ENCODE measurements at places on chromosomes 5 and 9.

- no peak for DNase-seq
These were observed 113.0 kb upstream of the NTRK2 start for GRCh38 chr9:84556556-84556955.

DNA sequence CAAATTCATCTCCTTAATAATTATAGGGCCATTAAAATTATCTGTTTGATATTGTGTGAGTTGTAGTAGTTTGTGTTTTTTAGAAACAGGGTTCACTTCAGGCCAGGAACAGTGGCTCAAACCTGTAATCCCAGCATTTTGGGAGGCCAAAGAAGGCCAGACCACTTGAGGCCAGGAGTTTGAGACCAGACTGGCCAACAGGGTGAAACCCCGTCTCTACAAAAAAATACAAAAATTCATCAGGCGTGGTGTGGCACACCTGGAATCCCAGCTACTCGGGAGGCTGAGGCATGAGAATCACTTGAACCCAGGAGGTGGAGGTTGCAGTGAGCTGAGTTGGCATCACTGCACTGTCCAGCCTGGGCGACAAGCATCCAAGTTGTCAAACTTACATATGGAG lies 57.0 kb downstream of the IARS1 start:
- DNase-seq = no peak

DNA sequence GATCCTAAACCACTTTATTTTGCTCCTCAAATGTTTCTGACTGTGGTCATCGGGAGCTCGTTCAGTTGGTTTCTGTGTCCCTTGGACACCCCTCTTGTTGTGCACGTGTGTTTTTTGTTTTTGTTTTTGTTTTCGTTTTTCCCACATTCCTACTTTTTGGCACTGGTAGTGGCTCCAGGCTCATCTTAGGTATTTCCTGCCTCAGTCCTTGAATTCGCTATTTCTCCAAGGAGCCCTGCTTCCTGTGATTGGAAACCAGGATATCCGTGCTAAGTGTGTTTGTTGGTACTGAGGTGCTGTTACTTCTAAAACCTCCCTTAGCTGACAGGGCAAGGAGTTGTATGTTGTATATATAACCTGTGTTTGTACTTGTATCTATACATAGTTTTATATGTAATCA lies 5.9 kb downstream of the HMCN2 start:
- DNase-seq = no peak

DNA sequence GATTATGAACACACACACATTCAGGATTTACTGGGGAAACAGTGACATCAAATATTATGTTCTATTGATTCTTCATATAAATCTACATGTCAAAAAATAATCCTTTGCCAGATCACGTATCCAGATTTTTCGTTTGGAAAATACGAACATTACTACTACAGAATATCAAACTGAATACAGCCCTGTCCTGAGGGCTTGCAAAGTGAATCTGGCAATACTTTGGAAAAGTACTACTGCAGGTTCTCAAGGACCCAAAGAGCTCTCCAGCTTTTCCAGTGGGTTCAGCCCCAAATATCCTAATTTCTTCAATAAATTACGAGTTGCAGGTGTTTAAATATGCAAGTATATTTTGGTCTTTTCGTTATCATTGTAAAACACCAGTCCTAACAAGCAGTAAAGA lies 411 bp upstream of the NDUFS4 start:
- peak; percentile 17 for DNase-seq

- no peak for DNase-seq
These were observed 105.3 kb downstream of the KCNN2 start for GRCh38 chr5:114467171-114467570.

GRCh38 chr9:133634081-133634691 lies 2.0 kb upstream of the DBH start:
- no peak for DNase-seq

- DNase-seq = no peak
These were observed 1.0 kb upstream of the NIM1K start for GRCh38 chr5:43190755-43191603.

- DNase-seq = no peak
These were observed 391.1 kb upstream of the ZNF608 start for GRCh38 chr5:125137535-125137934.

- no peak for DNase-seq
These were observed 562.4 kb downstream of the EBF1 start for GRCh38 chr5:158537366-158537765.

- no peak for DNase-seq
These were observed 5.1 kb upstream of the CLINT1 start for GRCh38 chr5:157864067-157864466.

GRCh38 chr5:14449052-14449661 lies 132.4 kb upstream of the OTULINL start:
- DNase-seq = peak; percentile 68

GRCh38 chr5:141832131-141832530 lies 46.1 kb downstream of the PCDH1 start:
- DNase-seq = no peak

GRCh38 chr9:82526577-82526976 lies 536.4 kb downstream of the RASEF start:
- no peak for DNase-seq

- DNase-seq = no peak
These were observed 32.1 kb downstream of the FST start for GRCh38 chr5:53512539-53512938.

DNA sequence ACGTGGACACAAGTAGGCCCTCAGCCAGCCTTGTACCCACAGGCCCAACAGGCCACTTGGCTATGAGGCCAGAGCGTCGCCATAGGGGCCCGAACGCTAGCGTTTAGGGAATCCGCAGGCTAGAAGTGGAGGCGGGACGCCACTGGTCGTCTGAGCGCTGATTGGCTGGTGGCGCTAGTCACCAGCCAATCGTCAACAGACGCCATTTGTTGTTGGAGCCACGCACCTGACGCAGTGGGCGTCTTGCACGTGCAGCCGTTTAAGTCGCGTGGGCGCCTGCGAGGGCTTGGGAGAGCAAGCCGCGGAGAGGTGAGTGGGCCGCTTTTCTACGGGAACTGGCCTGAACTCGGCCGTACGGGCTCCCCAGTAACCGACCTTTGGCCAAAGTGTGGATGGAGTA lies at the start of gene DDX4:
Gene DDX4, plus strand, starts transcription at position 269 of the 400 bp plus-strand sequence. CDS start 903 bp downstream, outside the sequence.
- DNase-seq = no peak

DNA sequence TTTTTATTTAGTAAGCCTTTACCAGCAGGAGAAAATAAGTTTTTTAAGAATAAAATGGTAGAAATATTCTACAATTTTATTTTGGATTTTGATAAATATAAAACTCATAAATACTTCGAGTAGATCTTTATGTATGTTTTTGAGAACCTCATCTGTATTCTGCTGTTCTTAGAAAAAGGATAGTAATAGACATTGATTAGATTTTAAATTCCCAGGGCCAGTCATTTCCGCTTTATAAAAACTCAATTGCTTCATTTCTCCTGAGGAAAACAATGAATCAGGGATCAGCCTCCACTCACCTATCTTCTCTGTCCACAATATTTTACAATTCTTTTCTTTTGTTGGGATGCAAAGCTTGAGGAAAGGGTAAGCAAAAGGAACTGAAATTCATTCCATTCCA lies 1983.5 kb upstream of the C9orf72 start:
- no peak for DNase-seq

- no peak for DNase-seq
These were observed 14.7 kb upstream of the NOTCH1 start for GRCh38 chr9:136560586-136560985.

- DNase-seq = no peak
These were observed 87.5 kb downstream of the KLHL3 start for GRCh38 chr5:137648361-137648760.

DNA sequence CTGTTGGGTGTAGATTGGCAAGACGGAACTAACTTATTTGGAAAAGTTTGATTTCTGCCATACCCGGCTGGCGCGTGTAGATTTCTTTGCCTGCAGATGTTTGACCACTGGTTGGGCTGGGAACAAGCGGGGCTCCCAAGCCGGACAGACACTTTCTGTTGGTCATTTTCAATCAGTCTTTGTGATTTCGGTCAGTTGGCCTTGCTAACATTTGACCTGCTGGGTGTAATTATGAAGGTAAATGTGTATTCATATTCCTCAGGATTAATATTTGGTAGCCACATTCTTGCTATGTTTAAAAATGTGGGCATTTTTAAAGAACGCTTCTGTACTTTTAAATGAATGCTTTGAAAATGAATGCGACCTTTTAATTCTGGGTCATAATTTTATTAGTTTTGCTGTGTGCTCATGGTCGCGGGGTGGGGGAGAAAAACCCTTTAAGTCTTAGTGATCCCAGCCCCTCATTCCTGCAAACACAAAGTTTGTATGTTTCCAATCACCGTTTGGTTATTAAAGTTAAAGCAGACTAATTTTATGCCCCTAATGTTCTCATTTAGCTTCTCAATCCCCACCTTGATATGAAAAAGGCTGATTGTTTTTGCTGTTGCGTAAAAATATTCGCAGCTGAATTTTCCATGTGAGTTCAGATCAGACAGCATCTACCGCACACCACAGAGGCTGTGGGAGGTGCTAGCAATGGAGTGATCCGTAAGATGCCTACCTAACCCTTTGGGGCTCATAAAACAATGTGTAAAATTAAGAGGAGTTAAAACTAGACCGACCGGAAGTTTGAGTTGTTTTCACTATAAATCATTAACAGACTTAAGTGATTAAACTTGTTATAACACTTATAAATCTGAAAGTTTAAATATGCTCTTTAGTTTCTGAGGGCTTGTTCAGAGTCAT lies 1.5 kb downstream of the RASGRF2 start:
- DNase-seq = no peak
